ENCODE measurements at places on chromosomes 11 and 22.

GRCh38 chr11:103541186-103541795, 432.1 kb downstream of the DYNC2H1 start:
- DNase-seq = peak; percentile 30

GRCh38 chr11:44357711-44358110, 47.8 kb upstream of the ALX4 start:
- DNase-seq = no peak

DNA sequence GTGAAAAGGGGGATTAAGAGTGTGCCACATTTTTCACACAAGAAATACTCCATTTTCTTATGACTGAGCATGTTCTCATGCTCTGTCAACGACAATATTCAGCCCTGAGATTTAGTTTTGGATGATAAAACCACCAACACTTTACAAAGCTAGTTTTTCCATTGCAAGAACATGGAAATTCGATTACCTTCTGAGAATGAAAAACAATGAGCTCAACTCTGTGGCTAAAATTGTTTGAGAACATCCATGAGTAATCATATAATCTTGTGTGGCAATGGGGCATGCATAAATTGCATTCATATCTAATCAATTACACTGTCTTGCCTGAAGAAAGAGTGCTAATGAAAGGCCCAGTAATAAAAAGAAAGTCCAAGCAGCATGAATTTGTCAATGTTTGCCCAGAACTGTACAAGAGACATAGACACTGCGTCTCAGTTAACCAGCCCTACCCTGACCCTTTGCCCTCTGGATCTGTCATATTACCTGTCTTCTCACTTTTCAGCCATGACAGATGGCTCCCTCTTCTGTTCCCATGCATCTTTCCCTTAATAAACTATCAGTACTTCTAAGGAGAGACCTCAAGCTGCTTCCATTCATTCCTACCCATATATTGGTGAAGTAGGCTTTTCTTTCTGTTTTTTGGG, 253.4 kb downstream of the FAM76B start:
- DNase-seq = no peak

DNA sequence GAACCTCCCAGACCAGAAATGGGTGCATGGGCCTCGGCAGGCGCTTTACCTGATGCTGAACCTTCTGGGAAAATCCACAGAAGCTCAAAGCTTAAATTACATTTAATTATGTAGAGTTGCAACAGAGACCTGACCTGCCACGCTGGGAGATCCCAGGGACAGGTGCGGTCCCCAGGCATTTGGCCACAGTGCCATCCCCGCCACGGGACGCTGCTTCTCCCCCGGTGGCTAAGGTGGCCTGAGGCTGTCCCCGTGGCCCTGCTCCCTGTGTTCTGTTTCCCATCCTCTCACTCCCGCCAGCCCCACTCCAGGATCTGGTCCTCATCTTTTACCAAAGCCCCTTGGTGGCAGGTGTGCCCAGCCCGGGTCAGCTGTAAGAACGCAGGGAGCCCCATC, 39.6 kb downstream of the GRAMD4 start:
- DNase-seq = no peak

- DNase-seq = no peak
These were observed 221.2 kb downstream of the DSCAML1 start for GRCh38 chr11:117575856-117576255.

GRCh38 chr22:44917372-44918165, 92.2 kb downstream of the PHF21B start:
- DNase-seq = no peak

- no peak for DNase-seq
These were observed 13.6 kb downstream of the IL17RA start for GRCh38 chr22:17098379-17098819.

- no peak for DNase-seq
These were observed 31.6 kb downstream of the MRGPRX4 start for GRCh38 chr11:18204220-18204619.

- no peak for DNase-seq
These were observed 33.8 kb upstream of the CD82 start for GRCh38 chr11:44531636-44532035.

DNA sequence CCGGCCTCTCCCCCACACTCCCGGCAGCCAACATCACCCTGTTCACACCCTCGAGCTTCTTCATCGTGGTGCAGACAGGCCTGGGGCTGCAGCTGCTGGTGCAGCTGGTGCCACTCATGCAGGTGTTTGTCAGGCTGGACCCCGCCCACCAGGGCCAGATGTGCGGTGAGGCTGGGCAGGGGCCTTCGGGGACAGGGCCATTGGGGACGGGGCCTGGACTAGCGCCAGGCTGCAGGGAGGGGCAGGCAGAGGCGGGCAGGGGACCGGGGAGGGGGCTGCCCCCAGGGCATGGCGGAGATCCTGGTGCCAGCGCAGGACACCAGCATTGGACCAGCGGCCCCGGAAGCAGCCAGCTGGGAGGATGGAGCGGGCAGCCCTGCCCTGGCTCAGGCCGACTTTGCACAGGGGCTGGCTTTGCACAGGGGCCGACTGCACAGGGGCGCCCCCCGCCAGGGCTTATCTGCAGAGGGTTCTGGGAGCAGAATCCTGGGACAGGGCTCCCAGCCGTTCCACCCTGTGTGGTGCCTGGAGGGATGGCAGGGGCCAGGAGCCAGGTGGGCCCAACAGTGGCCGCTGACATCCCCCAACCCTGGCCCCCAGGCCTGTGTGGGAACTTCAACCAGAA, 8.6 kb downstream of the MUC5B start:
- no peak for DNase-seq

DNA sequence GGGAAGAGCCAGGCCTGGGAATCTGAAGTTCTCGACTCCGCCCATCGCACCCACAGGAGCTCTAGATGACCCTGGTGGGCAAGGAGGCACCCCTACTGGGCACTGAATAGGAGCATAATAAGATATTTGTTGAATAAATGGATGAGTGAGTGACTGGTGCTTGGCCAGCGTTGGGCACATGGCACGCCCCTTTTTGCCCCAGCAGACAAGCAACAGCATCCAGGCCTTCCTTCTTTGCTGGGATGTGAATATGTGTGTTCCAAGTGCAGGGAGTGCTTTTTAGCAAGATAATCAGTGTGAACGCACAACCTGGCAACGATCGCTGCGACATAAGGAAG, 443 bp upstream of the CELF1 start:
- no peak for DNase-seq

DNA sequence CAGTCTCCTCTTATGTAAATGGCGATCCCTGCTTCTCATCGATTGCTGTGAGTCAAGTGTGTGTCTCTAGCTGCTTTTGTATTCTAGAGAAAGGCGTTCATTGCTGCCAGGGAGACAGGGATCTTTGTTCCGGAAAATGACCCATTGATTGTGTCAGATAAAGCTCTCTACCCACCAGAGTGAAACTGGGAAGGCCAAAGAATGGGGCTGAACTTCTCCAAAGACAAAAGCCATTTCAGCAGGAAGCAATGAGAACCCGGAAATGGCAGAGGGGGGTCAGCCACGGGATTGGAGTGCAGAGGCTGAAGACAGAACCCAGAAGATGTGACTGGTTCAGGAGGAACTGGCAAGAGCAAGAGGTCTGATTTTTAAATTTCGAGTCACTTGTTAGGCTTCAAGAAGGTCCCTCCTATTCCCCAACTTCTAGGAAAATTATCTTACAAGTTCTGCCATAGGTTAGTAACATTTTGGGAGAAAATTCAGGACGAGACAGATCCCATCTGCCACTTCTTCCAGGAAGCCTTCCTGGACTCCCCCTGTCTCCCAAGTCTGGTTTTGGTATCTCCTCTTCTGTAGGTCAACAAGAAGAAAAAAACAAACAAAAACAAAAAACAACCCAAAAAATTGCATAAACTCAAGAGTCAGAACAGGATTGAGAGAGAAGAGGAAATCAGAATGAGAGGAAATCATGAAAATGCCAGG, 110.6 kb downstream of the NECTIN1 start:
- DNase-seq = no peak

GRCh38 chr11:116478669-116479668, 293.8 kb downstream of the BUD13 start:
- no peak for DNase-seq

DNA sequence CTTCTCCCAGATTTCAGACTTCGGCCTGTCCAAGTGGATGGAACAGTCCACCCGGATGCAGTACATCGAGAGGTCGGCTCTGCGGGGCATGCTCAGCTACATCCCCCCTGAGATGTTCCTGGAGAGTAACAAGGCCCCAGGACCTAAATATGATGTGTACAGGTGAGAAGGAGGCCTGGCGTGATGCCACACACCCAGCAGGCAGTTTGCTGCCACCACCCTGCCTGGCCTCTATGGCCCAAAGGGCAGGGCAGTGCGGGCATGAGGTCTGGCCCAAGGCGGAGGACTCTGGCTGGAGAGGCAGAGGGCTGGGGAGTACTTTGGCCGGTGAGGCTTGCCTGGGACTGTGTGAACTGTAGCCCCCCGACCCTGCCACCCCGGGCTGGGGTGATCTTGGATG, 7.3 kb downstream of the ANKK1 start:
- no peak for DNase-seq

GRCh38 chr11:420911-421321, 6.1 kb upstream of the SIGIRR start:
- peak; percentile 0 for DNase-seq

GRCh38 chr11:114157476-114158050, 98.1 kb downstream of the ZBTB16 start:
- no peak for DNase-seq

DNA sequence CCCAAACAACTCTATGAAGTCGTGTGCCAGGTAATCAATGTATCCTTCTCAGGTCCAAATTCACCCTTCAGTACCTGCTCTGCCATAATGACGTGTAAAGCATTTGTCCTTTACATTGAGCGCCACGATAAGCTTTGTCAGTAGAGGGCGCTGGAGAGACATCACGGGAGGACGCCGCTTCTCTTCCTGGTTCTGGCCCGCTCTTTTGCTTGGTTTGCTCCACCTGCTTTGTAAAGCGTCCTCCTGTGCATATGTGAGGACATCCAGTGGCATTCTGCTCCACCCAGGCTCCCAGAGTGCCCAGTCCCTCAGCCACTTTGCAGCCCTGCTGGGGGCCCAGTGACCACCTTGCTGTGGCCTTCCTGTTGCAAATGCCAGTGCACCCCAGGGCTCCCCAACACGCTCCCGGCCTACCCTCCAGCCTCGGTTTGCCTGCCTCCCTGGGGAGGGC, 61.1 kb downstream of the WT1 start:
- DNase-seq = peak; percentile 40

GRCh38 chr11:21723678-21724077, 469.2 kb upstream of the ANO5 start:
- no peak for DNase-seq

DNA sequence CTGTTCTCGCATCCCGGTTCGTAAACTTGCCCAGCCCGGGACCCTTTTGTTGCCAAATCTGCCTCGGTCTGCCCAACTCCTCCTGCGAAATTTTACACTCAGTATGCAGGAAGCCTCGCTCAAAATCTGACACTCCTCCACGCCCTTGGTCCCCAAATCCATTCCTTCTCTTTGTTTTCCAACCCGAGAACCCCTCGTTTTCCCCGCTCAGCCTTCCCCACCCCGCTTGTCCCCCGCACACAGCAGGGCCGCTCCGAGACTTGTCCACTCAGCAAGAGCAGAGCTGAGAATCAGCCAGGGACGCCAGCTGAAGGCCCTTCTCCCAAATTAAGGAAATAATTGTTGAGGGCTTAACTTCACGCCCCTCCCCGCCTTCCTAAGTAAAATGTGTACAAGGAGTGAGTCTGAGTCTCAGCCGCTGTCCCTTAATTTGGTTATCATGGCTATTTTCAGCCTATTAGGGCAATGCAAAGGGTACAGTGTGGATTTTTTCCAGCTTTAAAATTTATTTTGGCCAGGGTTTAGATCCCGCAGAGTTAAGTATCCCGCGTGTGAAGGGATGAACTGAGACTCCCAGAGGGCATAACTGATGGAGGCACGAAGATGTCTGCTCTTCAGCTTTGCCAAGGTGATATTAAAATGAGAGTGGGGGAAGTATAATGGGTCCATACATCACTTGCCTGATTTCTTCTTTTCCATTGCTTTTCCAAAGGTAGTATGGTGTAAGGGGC, 581 bp upstream of the FBXO3 start:
- peak; percentile 86 for DNase-seq
